ENCODE measurements at places on chromosomes 11 and 22.

DNA sequence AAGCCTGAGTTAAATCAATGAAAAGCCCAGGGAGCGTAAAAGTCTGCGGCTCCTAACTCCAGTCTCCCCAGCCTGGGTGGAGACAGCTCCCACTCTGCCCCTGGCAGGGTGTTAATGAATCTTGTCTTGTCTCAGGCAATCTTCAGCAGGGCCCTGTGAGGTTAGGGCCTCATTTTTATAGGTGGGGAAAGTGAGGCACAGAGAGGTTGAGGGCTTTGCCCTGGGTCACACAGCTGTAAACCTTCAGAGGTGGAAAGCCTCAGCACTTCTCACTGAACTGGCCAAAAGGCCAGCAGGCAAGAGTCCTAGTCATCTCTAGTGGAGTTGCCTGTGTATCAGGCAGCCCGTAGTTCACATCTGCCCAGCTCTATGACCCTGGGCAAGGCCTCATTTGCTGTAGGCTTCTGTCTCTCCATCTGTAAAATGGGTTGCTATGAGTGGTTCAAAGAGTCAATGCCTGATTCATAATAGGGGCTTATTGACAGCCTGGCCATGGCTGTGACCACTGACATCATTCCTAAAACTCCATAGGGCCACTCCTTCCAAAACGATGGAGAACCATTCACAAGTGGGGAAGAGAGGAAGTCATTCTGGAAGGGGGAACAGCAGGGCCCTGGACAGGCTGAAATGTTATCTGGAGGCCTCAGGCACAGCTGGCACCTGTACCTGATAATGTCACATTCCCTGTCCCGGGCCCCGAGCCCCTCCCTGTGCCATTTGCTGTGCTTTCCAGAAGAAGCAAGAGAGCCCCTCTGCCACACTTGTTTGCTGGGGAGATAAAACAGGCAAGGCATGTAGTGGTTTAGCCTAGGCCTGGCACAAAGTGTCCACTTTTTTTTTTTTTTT lies 6.0 kb downstream of the CBX7 start:
- DNase-seq, result no peak

GRCh38 chr11:43021466-43021865 lies 290.3 kb upstream of the API5 start:
- peak; percentile 63 for DNase-seq

- DNase-seq, result no peak
Measured at GRCh38 chr22:36252754-36253522, at the start of gene APOL1. Gene APOL1, plus strand, starts transcription at chr22:36253133. Its CDS starts 1,823 bp downstream, at chr22:36254956.

GRCh38 chr11:46390331-46391171 lies 1.0 kb downstream of the CHRM4 start:
- no peak for DNase-seq

GRCh38 chr11:76844511-76844910 lies 16.2 kb upstream of the ACER3 start:
- no peak for DNase-seq

GRCh38 chr11:20112291-20113148 lies 47.8 kb downstream of the DBX1 start:
- no peak for DNase-seq

GRCh38 chr11:36123336-36124101 lies 165.7 kb downstream of the COMMD9 start:
- no peak for DNase-seq

DNA sequence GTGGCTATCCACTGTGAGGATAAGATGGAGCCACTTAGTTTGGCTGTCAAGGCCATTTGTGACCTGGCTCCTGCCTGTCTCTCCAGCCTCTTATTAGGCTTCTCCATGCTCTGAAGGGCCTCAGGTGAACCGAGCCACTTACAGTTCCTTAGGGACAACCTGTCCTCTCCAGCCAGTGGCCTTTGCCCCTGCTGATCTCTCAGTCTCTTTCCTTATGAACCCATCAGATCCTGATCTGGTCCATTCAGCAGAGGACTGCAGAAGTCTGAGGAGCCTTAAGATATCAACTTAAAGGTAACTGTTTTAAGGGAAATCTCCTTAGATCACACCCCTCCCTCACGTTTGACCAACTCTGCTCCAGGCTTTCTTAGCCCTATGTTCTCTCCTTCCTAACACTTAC lies 2.4 kb downstream of the DUSP18 start:
- DNase-seq, result no peak

- DNase-seq, result no peak
Measured at GRCh38 chr11:69212798-69213110, 57.0 kb downstream of the SMIM38 start.

DNA sequence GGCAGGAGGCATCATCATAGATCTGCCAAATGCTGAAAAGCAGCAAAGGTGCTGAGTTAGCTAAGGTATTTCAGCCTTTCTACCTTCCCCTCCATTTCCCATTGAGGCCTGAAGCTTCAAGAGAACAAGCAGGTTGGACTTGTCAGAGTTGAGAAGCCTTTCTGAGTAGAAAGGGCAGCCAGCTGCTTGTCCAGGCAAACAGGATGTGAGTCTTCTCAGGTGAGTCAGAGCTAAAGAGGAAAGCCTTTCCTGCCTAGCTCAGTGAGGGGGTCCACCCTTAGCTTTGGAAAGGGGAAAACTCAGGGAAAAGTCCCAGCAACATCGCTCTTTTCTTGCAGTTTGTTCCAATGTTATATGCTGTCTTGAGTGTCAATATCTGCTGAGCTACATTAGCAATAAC lies 13.2 kb upstream of the MPZL2 start:
- DNase-seq, result no peak

GRCh38 chr11:613369-613968 lies 2.3 kb downstream of the IRF7 start:
- DNase-seq, result no peak

All from NCI-H2029 treated with DMSO at 0.1 percent for 48 hours (cell line).